ENCODE measurements at places on chromosomes 1 and 21.

- DNase-seq: no peak
Observed at GRCh38 chr1:39084191-39084590, 58.0 kb downstream of the NDUFS5 start.

- DNase-seq: no peak
Observed at GRCh38 chr1:169892927-169893644, 610 bp downstream of the SCYL3 start.

DNA sequence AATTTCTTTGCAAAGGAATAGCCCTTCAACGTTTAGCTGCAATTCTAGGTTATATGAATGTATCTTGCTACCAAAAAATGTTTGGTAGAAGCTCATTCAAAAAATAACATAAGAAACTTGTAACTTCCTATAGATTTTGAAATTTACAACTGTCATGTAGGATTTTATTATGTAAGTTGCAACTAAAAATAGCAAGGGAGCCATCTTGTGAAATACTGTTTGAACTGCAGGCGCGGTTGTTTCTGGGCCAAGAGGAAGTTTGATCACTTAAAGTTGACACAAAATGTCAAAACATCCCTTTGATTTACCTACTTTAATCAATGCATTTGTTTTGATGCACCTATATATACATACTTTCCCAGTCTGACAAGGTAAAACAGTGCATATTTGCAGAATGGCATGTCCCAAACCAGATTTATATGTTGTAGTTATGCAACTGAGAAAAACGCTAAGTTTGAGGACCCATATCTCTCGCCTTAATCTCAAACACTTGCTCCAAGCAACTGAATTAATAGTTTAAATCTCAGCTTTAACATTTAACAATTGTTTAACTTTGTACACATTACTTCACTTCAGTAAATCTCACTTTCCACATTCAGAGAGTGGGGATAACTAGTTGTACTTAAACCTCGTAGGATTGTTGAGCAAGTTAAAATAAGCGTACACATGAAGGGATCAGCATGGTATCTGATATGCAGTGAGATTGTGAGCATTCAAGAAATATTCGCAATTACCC, 63.9 kb downstream of the KCNK2 start:
- no peak for DNase-seq

DNA sequence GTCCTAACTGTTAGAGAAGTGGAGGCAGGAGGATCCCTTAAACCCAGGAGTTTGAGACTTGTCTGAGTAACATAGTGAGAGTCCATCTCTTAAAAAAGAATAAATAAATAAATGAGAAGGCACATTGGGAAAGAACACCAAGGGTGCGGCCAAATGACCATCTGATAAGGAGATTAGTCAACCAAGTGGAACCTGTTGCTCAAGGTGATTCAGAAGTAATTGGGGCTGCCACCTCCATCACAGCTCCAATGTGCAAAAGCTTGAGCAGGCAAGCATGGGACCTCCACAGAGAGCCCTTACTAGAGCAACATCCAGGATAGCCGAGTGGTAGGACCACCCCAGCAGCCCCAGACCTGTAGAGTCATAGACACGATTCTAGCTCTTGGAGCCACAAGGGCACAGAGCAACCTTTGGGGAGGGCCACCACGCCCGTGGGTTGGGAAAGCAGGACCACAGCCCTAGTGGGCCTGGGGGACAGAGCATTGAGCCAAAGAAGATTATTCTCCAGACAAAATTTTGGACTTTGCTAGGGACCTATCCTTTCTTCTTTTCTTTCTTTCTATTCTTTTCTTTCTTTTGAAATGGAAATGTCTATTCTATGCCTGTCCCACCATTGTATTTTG, 40.9 kb downstream of the KCNK1 start:
- no peak for DNase-seq

GRCh38 chr1:196488579-196488978, 119.7 kb downstream of the KCNT2 start:
- no peak for DNase-seq

GRCh38 chr1:204089044-204089751, 16.3 kb downstream of the SOX13 start:
- no peak for DNase-seq

GRCh38 chr1:202348005-202348508, 442 bp upstream of the PPP1R12B start:
- DNase-seq: no peak

GRCh38 chr1:45236136-45236535, 29.7 kb upstream of the ZSWIM5 start:
- DNase-seq: no peak

DNA sequence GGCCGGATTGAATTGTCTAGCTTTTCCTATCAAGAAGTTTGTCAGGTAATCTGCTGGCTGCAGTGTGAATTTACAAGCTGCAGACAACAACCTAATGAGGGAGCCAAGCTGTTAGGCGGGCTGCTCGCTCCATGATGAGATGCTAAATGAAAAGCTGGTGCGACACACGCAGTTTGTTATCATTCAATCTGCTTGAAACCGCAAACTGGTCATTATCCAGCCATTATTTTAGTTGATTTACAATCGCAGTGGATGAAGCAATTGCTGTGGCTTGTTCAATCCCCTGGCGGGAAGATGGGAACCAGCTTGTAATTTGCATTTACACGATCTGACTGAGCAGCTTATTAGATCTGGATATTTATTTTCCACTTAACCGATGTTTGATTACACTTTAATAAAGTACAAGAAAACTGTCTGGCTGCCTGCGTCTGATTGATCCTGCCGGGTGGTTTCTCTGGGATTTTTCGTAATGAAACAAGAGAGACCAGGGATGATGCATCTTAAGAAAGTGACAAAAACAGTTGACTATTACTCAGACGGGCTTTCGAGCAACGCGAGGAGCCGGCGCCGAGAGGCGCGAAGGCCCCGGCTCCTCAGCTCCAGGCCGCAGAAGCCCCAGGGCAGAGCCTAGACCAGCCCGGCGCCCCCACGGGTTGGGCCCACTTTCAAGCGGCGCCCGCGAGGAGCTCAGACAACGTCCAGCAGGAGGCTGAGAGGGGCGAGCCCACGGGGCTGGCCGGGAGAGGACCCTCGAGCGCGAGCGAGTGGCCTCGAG, 118.0 kb upstream of the BARHL2 start:
- DNase-seq: no peak

- no peak for DNase-seq
Observed at GRCh38 chr1:81547912-81548303, 252.8 kb upstream of the ADGRL2 start.

- no peak for DNase-seq
Observed at GRCh38 chr1:205879974-205880373, 30.0 kb upstream of the PM20D1 start.

DNA sequence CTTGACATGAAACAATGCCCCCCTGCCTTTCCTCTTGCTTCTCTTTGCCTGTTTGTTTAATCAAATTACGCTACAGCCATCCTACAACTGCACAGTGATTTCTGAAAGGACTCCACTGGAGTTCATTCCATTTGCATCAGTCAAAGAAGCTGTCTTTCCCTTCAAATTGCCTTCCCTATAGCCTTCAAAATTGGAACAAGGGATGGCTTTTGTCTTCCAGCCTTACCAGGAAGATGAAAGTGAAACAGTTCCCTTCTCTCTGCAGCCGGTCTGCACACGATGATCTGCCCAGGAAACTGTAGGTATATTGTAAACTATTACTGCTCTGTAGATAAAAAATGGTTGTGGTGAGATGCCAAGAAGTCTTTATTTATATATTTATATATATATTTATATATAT, 65.6 kb upstream of the ETS2 start:
- DNase-seq: no peak

DNA sequence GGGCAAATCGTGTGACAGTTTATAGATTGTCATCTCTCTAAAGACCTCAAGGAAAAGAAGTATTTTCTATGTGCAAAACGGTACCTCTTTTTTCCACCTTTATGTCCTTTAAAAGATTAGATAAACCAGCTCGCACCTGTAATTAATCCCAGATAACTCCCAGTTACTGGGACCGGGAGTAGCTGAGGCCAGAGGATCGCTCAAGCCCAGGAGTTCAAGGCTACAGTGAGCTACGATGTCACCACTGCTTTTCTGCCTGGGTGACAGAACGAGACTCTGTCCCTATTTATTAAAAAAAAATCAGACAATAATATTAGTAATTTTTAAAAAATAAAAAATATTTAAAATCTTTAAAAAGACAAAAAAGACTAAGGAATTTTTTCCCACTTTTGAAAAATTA, 141.4 kb downstream of the NR5A2 start:
- no peak for DNase-seq

DNA sequence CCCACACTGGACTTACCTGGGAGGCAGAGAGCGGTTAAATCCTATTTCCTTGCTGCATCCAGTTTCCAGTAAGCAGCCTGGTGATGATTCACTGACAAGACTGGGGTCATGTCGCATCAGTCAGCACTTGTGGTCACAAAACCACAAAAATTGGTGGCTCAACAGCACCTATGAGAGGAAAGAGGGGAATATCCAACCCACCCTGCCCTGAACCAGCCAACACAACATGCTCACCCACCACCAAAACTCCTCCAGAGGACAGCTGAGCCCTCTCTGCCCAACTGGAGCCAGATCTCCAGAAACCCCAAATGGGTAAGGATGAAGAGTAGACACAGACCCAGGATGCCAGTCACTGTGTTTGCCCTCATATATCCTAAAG, 64.0 kb downstream of the CD46 start:
- no peak for DNase-seq

GRCh38 chr1:226202246-226202645, 15.7 kb upstream of the ACBD3 start:
- no peak for DNase-seq

- no peak for DNase-seq
Observed at GRCh38 chr1:38600286-38600685, 259.3 kb downstream of the RRAGC start.

DNA sequence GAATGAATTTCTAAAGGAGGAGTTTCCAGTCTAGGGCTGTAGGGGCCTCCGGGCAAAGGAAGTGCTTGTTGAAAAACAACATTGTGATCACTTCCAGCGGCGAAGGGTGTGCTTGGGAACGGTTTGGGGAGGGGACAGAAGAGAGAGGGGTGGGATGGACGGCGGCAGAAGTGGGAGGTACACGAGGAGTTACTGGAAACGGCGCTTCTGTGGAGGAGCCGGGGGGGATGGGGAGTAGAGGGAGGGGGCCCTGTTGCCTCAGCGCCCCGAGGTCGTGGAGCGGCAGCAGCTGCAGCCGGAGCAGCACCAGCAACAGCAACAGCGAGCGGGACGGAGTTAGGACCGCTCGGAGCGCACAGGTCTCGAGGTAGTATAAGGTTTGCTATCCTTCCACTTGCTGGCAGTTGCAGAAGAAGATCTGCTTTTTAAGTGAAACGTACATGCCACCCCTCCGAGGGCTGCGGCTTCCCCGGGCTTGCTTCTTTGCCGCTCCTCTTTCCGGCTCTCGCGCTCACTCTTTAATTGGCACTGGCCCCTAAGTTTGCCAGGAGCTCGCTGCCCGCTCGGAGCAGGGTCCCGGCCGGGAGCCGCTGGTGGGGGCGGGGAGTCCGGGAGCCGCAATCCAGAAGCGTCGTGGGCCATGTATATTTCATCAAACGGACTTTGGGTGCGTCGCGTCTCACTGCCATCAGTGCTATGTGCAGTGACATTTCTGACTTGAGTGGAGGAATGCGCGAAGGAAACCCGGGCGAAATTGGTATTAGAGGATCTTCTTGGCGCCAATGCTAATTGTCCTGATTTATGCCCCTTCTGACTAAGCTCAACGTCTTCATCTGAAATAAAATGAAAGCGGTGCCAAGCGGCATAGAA, 771 bp upstream of the NTNG1 start:
- no peak for DNase-seq

GRCh38 chr1:5874416-5875110, 117.7 kb downstream of the NPHP4 start:
- no peak for DNase-seq

GRCh38 chr21:39097335-39097861, 85.9 kb downstream of the PSMG1 start:
- DNase-seq: no peak

DNA sequence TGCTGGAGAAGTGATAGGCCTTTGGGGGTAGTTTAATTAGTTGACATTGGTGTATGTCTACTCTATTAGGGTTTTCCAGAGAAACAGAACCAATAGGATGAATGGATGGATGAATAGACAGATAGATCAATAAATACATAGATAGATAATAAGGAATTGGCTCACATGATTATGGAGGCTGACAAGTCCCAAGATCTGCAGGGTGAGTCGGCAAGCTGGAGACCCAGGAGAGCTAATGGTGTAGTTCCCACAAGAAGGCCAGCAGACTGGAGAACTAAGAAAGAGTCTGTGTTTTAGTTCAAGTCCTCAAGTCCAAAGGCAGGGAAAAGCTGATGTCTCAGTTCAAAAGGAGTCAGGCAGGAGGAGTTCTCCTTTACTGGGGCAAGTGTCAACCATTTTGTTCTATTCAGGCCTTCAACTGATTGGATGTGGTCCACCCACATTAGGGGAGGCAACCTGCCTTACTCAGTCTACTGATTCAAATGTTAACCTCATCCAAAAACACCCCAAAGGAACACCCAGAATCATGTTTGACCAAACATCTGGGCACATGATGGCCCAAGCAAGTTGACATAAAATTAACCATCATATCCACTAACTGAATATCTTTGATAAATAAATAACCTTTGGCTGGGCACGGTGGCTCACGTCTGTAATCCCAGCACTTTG, 4.5 kb upstream of the SDE2 start:
- no peak for DNase-seq

DNA sequence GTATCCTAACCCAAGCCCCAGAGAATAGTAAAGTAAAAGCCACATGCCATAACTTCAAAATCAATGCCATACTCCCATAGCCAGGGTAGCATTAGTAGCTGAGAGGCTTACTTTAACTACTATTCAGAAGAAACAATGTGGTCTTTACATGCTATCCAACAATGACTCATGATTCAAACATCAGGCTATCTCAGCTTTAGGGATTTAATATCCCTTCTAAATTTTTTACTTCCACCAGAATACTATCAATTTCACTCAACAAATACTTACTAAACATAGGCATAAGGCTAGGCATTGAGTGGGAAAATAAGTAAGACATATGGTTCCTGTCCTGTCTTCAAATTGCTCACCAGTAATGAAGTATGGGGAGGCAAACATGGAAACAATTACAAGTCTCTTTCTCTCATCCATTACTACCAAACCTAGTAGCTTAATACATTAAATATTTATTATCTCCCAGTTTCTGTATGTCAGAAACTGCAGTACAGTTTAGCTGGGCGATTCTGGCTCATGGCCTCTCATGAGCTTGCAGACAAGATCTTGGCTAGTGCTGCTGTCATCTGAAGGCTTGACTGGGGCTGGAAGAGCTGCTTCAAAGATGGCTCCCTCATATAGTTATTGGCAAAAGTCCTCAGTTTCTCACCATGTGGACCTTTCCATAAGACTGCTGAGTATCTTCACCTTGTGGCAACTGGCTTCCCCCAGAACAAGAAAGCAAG, 30.7 kb downstream of the EVI5 start:
- no peak for DNase-seq

GRCh38 chr1:171357179-171357578, 43.2 kb downstream of the FMO4 start:
- DNase-seq: no peak

GRCh38 chr21:45620201-45620923, 23.2 kb upstream of the PCBP3 start:
- DNase-seq: no peak
